ENCODE measurements at places on chromosomes 7 and 10. TPM values are rescaled to one million over a fixed set of nuclear protein-coding genes. Genes with fewer than 3 reads are reported as not detected.

SUN3 gene
- not detected for polyA plus RNA-seq

- H3K36me3 ChIP-seq = peaks cover 12% of the 10 kb centered on the region
- H3K4me3 ChIP-seq = no peak overlapping the region
- H3K27me3 ChIP-seq = no peaks in the 10 kb centered on the region
These were observed 78.6 kb downstream of the NRF1 start for GRCh38 chr7:129689995-129690581.

DNA sequence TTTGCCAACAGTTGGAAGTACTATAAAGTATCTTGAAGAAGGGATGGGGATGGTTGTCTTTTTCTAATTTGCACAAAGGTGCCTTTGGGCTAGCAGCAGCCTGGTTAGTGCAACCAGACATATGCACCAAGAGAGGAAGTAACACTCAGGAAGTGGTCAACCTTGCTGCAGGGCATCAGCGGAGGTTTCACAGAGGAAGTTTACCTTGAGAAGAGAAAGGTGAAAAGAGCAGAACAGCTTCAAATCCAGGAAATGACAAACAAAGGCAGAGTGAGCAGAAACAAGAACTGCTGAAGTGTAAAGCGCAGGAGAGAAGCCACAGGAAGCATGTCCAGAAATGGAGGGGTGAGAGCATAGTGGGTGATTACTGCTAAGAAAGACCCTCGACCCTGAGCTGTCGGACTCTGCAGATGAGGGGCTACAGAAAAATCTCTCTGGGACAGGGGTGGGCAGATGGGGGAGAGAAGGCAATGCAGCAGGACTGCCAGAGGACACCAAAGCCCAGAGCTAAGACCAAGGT lies 66.9 kb downstream of the STK17A start:
- H3K36me3 ChIP-seq = no peaks in the 10 kb centered on the region
- H3K4me3 ChIP-seq = no peak overlapping the region
- DNase-seq = no peak
- H3K27ac ChIP-seq = no peak overlapping the region
- H3K4me1 ChIP-seq = peaks cover 20% of the 10 kb centered on the region

- H3K4me3 ChIP-seq = no peak overlapping the region
- H3K27me3 ChIP-seq = no peaks in the 10 kb centered on the region
- DNase-seq = no peak
- no peak overlapping the region for H3K27ac ChIP-seq
- no peaks in the 10 kb centered on the region for H3K36me3 ChIP-seq
- 0 out of 2 replicates have a peak, but pooled peaks cover 3% of the 10 kb centered on the region for H3K4me1 ChIP-seq
These were observed 35.2 kb upstream of the LYZL1 start for GRCh38 chr10:29253690-29254029.

DNA sequence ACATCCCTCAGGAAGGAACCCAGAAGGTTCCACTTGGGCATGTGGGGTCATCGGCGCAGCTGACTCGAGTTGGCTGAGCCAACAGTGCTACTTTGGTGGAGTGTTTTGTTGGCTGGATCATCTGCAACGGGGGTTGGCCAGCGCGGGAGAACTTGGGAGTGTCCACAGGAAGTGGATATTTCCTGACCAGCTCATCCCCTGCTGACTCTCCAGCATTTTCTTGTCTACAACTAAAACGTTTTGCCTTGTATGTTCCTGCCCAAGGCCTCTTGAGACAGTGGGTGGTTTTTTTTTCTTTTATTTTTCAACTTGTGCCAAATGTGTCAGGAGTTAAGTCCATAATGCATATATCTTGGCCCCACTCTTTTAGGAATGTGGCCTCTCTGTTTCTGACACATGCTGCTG lies 208.6 kb downstream of the ZNF365 start:
- no peaks in the 10 kb centered on the region for H3K27me3 ChIP-seq
- H3K36me3 ChIP-seq = no peaks in the 10 kb centered on the region
- H3K4me1 ChIP-seq = no peaks in the 10 kb centered on the region

CCDC3 gene
- 3.4 TPM for polyA plus RNA-seq

DNA sequence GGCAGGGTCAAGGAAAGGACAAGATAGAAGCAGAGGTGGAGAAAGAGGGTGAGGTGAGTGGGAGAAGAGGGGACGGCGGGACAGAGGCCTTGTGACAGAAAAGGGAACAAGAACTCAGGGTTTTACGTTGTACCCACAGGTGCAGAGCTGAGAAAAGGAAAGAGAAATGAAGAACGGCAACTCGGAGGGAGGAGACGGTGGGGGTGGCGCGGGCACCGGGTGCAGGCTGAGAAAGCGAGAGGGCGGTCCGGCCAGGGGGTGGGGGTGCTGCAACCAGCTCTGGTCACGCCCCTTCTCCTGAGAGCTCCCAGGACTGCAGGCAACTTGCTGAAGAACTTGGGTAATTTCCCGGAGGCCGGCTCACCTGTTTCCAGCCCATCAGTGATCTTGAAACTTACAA lies 65.3 kb downstream of the CARD11 start:
- H3K27ac ChIP-seq = no peak overlapping the region
- H3K27me3 ChIP-seq = no peaks in the 10 kb centered on the region
- peaks cover 4% of the 10 kb centered on the region for H3K4me1 ChIP-seq

GRCh38 chr7:107690611-107691010 lies 30.0 kb downstream of the SLC26A4 start:
- no peak for DNase-seq
- no peaks in the 10 kb centered on the region for H3K36me3 ChIP-seq
- H3K27ac ChIP-seq = no peak overlapping the region
- no peaks in the 10 kb centered on the region for H3K27me3 ChIP-seq

Data from H1 (cell line).